ENCODE measurements at places on chromosomes 3 and 15.

DNA sequence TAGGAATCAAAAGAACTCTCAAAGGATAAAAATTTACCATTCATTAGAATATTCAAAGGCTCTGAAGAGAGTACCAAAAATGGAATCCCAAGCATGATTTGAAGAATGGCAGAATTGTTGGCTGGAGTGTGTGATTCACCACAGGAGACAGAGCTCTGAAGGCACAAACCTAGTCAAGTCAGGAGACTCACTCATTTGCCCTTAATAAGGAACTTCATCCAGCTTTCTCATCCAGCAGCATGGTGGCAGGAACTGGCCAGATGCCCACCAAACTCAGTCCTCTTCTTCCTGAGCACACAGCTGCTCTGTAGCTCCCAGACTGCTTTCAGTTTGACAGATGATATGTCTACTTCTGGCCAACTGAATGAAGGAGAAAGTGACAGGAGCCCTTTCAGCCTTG is 16.5 kb upstream of the HEG1 start:
- no peak for DNase-seq

DNA sequence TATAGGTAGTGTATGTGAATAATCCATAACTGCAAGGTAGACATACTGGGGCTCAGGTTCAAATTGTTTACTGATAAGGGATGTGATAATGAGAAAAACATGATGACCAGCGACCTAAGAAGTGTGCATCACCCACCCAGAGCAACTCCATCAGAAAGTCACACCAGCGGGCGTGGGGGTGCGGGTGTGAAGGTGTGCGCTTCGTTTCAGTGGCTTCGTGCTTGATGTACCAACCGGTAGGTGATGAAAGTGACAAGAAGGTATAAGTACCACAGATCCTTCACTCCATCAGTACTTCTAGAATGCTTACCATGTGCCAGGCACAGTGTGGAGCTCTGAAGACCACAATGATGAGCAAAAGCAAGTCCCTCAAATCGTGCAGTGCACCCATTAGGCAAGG is 11.2 kb downstream of the ANP32A start:
- no peak for DNase-seq

DNA sequence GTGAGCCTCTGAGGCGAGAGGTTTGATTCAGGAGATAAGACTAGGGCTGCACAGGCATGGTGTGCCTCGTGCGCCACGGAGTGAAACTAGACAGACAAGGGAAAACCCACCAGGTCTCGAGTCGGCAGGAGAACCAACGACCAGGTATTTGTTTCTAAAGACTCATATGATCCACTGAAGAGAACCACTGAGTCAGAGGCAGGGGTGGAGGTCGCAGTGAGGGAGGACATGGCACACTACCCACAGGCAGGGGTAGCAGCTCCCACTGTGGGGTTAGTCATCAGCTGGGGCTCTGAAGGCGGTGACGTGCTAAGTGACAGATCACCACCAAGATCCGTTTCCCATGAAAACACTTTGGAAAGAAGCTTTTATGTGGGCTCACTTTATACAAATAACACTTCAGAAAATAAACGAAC is 45.7 kb downstream of the CHSY1 start:
- DNase-seq = peak; percentile 77

- no peak for DNase-seq
Measured at GRCh38 chr15:81253846-81254245, 57.2 kb downstream of the IL16 start.

- DNase-seq = no peak
Measured at GRCh38 chr15:64897345-64897985, 14.2 kb upstream of the ANKDD1A start.

GRCh38 chr3:179028408-179028807 is 43.2 kb downstream of the ZMAT3 start:
- no peak for DNase-seq

DNA sequence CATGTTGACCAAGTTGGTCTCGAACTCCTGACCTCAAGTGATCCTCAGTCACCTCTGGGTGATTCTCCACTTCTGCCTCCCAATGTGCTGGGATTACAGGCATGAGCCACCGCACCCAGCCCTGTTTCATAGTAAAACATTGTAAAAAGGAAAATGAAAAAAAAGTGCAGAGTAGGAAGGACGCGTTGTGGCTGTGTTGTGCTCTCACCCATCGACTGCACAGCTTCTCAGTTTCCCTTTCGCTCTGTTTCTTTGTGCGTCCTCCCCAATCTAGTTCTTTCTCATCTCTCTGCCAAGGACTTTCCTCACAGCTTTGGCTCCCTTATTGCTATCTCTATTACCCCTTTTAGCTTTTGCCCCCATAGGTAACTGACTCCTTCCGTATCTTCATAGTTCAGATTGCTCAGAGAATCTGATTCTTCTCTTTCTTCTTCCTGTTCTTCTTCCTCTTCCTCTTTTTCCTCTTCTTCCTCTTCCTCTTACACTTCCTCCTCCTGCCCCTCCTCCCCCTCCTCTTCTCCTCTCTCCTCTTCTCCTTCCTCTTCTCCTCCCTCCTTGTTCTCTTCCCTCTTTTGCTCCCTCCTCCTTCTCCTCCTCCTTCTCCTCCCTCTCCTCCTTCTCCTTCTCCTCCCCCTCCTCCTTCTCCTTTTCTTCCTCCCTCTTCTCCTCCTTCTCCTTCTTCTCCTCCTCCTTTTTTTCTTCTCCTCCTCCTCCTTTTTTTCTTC is 81.1 kb upstream of the VGLL4 start:
- no peak for DNase-seq

GRCh38 chr3:70916375-70917055 is 604.1 kb upstream of the MDFIC2 start:
- no peak for DNase-seq

DNA sequence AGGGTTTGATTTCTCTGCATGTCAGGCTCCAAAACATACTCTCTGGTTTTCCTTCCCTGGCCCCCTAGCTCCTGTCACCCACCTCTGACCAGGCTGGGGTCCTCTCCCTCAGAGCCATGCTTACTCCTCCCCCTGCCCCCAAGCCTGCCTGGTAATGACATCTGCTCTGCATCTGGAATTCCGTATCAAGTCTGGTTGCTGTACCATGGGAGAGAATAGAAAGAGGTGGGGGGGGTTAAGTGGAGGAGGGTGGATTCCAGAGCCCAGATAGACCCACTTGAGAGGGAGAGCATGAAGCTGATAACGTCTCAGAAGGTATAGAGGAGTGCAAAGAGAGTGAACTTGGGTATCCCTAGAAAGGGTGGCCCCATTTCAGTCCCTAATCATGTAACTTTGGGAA is 4.2 kb downstream of the IGDCC4 start:
- DNase-seq = no peak

DNA sequence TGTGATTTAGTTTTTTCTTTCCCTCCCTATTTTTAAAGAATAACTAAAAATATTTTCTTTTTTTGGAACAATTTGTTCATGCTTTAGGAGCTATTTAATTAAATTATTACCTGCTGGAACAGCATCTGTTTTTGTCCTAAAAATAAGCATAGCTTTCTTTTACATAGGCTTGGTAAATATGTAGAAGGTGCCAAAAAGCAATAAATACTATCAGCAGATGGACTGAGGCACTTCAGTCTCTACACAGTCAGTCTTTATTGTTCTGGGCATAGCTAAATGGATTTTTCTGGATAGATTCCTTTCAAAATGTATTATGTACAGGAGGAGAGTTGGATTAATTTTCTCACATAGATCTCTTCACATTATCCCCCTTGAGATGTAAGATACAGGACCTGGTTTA is 223.5 kb downstream of the NAALADL2 start:
- DNase-seq = no peak

- no peak for DNase-seq
Measured at GRCh38 chr3:20480786-20481365, 294.9 kb upstream of the SGO1 start.

GRCh38 chr3:88574146-88574545 is 424.4 kb downstream of the C3orf38 start:
- no peak for DNase-seq

- DNase-seq = peak; percentile 34
Measured at GRCh38 chr15:40238532-40239403, at the start of gene PAK6. PAK6 (plus strand) TSS chr15:40239063; CDS start chr15:40264786, 25,723 bp downstream.
